ENCODE measurements at places on chromosomes 4 and X.

DNA sequence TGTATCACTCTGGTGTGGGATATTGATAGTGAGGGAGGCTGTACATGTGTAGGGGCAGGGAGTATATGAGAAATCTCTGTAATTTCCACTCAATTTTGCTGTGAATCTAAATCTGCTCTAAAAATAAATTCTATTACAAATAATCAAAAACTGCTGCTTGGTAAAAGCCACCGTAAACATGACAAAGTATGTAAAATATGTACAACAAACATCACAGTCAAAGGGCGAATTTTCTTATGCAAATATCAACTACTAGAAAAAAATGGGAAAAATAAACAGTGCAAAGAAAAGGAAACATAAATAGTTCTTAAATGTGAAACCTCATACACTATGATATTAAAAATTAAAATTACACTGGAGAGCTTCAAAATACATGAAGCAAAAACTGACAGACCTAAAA is 105.1 kb upstream of the DCLK2 start:
- DNase-seq: no peak

- DNase-seq: no peak
Measured at GRCh38 chrX:121655276-121655675, 607.9 kb downstream of the GLUD2 start.

DNA sequence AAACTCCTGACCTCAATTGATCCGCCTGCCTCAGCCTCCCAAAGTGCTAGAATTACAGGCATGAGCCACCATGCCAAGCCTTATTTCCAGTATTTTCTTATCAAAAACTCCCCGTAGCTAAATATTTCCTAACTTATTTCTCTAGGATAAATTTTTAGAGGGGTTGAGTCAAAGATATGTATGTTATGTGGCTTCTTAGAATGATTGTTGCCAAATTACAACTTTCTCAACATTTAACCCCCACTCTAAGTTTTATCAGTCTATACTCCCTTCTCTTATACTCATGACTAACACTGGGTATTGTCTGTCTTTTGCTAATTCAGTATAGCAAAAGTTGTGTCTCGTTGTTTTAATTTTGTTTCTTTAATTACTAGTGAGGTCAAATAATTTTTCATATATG is 187.7 kb upstream of the LNX1 start:
- DNase-seq: no peak

GRCh38 chrX:97685753-97686152 is 802.0 kb downstream of the RPA4 start:
- no peak for DNase-seq

DNA sequence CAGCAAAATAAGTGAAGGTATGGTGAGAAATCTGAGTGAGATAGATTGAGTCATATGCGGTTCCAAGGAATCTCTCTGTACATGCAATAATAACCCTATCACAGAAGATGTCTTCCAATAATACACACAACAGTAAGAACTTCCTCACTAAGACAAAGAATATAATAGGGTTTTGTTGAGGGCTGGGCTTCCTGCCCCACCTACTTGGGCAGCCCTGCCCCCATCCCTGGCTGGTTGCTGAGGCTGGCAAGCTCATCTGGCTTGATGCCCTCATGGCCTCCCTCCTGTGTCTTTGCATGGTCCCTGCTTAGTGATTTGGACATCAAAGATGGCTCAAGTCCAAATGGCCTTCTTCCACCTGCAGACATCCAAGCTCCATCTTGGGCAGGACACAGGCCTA is 2.7 kb downstream of the GEMIN8 start:
- no peak for DNase-seq

- DNase-seq: no peak
Measured at GRCh38 chr4:11548597-11549082, 119.9 kb upstream of the HS3ST1 start.

DNA sequence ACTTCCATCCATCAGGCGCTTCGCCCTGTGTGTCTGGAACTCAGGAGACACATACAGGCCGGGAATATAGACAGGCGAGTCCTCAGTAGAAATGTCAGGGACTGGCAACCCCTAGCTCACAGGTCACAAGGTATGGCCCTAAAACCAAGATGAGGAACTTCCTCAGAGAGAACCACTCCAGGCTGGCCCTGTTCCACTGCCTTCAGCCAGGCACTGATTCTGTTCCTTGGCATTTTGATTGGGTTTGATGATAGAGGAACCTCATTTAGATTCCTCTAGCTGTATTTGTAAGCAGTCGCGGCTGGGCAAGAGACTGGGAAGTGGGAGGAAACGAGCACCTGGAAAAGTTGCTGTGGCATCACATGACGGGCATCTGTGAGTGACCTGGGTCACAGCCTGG is 8.1 kb downstream of the HPSE start:
- no peak for DNase-seq

- no peak for DNase-seq
Measured at GRCh38 chr4:183522821-183523220, 18.0 kb downstream of the ING2 start.

GRCh38 chr4:123327346-123327745 is 69.2 kb upstream of the SPRY1 start:
- no peak for DNase-seq

DNA sequence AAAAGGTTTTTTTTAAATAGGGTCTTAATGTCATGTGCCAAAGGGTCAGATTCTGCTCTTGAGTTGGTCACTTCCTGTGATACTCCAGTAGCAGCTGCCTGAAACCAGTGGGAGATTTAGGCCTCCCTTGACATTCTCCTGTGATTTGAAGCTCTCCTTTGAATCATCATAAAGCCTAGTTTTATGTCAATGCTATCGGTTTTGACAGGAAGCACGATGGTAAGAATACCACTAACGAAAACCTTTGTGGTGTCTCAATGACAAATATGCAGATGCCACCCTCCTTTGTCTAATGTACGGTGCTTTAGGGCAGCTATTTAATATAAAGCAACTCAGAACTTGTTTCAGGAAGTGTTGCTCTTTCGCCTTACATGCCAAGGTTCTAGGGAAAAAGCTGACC is 44.2 kb downstream of the CCNI start:
- no peak for DNase-seq

DNA sequence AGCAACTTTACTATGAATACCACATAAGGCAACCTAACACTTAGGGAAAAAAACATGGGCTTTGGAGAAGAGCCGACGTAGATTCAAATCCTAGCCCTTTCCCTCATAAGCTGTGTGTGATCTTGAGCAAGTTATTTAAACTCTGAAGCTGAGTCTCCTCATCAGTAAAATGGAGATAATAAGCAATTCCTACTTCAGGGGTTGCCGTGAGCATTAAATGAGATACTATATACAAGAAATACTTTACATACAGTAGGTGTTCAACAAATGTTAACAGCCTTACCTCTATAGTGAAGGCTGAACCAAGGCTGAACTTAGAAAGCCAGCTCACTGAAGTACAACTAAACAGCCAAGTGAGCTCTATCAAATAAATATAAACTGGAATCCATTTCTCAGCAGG is 146.2 kb upstream of the DKK2 start:
- no peak for DNase-seq

DNA sequence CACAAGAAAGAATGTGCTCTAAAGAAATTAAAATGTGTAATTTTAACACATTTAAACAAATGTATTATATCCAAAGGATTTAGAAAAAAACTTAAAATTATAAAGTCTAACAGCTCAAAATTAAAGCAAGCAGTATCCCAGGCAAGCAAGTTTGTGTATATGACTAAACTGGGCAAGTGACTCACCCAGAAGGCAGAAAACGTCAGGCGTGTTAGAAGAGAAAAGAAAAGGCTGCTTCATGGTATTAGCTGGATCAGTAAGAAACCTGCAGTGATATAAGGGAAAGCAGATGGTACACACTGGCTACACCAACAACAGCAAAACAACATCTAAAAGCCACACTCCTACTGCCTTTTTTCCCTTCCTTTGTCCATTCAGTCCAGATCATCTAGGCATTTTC is 250.6 kb upstream of the NDST3 start:
- DNase-seq: no peak

- DNase-seq: no peak
Measured at GRCh38 chrX:47184486-47184885, 9.1 kb upstream of the UBA1 start.

DNA sequence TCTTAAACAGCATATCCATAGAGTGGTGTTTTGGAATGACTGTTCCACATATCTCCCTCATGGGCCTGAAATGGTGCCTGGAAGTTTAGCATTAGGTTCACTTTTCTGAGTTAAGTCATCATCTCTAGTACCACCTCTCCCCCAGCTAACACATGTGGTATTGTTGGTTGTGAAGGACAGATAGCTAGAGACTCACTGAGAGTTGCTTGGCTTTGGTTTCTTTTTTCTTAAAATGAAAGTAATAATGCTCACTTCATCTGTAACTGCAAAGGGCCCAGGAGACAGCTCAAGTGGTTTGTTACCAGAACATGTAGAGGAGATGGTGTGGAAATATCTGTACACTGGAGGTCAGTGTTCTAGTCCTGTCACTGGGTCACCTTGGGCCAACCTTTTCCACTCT is 90.9 kb downstream of the EFNB1 start:
- DNase-seq: no peak

All from stimulated activated CD4-positive, alpha-beta T cell treated with anti-CD3 and anti-CD28 coated beads, Interleukin-15, amount 100 ng/mL, for 1 hour (primary cell).